ENCODE measurements at places on chromosomes 7 and 10. TPM values are rescaled to one million over a fixed set of nuclear protein-coding genes. Genes with fewer than 3 reads are reported as not detected.

The CNPY1 gene
- not detected for total RNA-seq

The PDGFA gene
- total RNA-seq, result 29.2 TPM

The SEMA4G gene
- total RNA-seq, result 9.3 TPM

The PTPRZ1 gene
- not detected for total RNA-seq

The DNAH11 gene
- 0.14 TPM for total RNA-seq

The PNLIPRP1 gene
- total RNA-seq, result not detected

The DDC gene
- total RNA-seq, result 0.75 TPM

The ACHE gene
- 2.8 TPM for total RNA-seq

The NDUFA5 gene
- 31.6 TPM for total RNA-seq

The LYZL2 gene
- not detected for total RNA-seq

The RNF133 gene
- not detected for total RNA-seq

The SEMA3D gene
- 0.03 TPM for total RNA-seq

The EBLN1 gene
- total RNA-seq, result not detected

The MSANTD7 gene
- 13.5 TPM for total RNA-seq

The MKI67 gene
- total RNA-seq, result 58.9 TPM

The CREB3L2 gene
- total RNA-seq, result 36.5 TPM

The CLDN3 gene
- total RNA-seq, result 2.8 TPM

The AKR1C3 gene
- total RNA-seq, result 1,261 TPM

The ZMYND11 gene
- total RNA-seq, result 44.9 TPM

The CCL26 gene
- 7.1 TPM for total RNA-seq

The PRLHR gene
- total RNA-seq, result not detected

The TMEM213 gene
- not detected for total RNA-seq

The MCM10 gene
- 21.3 TPM for total RNA-seq

The IDI2 gene
- not detected for total RNA-seq

The CDH23 gene
- total RNA-seq, result 3.4 TPM

The TMUB1 gene
- total RNA-seq, result 54.1 TPM

The ANKRD1 gene
- 14.1 TPM for total RNA-seq

The NUTM2D gene
- total RNA-seq, result 1.7 TPM

The DNAJC12 gene
- 71.2 TPM for total RNA-seq

The MKLN1 gene
- total RNA-seq, result 31.4 TPM

The CARD11 gene
- 1.5 TPM for total RNA-seq

The HTR5A gene
- total RNA-seq, result not detected

The ELFN1 gene
- total RNA-seq, result 0.38 TPM

The VAX1 gene
- 1.5 TPM for total RNA-seq

The OR6V1 gene
- total RNA-seq, result not detected

The KAT6B gene
- total RNA-seq, result 5.3 TPM

The FBXL15 gene
- total RNA-seq, result 6.5 TPM

The PKD2L1 gene
- total RNA-seq, result 0.09 TPM

The GRM3 gene
- total RNA-seq, result not detected

The CALCR gene
- total RNA-seq, result not detected

The SLC29A3 gene
- total RNA-seq, result 24.4 TPM

The TRPV6 gene
- not detected for total RNA-seq

The NPC1L1 gene
- 0.11 TPM for total RNA-seq

The ATRNL1 gene
- 0.14 TPM for total RNA-seq

The PLAU gene
- total RNA-seq, result 74.1 TPM

The HOXA7 gene
- total RNA-seq, result 4.7 TPM

The BMPER gene
- 5.1 TPM for total RNA-seq

The CHST15 gene
- 8.6 TPM for total RNA-seq

The GPR141 gene
- not detected for total RNA-seq

The PNLIP gene
- not detected for total RNA-seq

The MEOX2 gene
- not detected for total RNA-seq

The CALML3 gene
- not detected for total RNA-seq

The BAG3 gene
- 299 TPM for total RNA-seq

The SPDYE9 gene
- total RNA-seq, result not detected

The CCDC172 gene
- not detected for total RNA-seq

The OR2A12 gene
- total RNA-seq, result not detected
